ENCODE measurements at places on chromosomes 12 and 14.

DNA sequence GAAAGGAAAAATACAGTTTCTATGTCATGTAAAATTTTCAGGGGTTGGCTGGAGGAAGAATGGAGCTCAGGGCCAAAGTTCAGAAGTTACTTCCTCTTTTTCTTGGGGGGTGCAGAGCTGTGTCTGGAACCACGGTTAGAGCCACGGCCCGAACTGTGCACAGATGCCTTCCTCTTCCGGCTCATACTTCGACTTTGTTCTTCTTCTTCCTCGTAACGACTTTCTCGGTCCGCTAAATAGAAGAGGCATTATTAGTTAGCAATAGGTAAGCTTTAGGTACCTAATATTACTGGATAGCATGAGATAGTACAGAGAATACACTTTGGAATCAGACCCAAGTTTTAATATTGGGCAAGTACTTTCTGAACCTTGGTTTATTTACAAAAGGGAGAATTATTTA, 31.2 kb downstream of the SUPT16H start:
- no peak for DNase-seq

GRCh38 chr12:90854136-90854689, 100.8 kb downstream of the CCER1 start:
- peak; percentile 4 for DNase-seq

- DNase-seq = no peak
Observed at GRCh38 chr12:49616533-49617219, 6.7 kb upstream of the PRPF40B start.

- peak; percentile 46 for DNase-seq
Observed at GRCh38 chr14:101823511-101824120, 62.1 kb downstream of the PPP2R5C start.

DNA sequence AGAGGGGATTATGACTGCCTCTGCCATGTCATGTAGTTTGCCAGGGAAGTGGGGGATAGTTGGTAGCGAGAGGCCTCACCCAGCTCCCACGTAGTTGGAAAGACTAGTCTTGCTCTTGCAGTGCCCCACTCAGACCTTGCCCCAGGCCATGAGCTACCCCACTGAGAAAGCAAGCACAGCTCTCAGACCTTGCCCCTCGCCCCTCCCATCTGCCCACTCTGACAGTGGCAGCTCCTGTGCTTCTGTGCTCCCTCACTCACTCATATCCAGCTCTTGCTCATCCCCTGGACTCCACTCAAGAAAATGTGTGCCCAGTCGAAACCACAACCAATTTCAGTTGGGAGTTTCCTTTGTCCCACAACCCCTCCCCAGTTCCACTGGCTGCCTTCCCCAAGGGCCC, 55.5 kb upstream of the BDKRB2 start:
- DNase-seq = no peak

GRCh38 chr12:105355752-105356151, 25.3 kb downstream of the C12orf75 start:
- DNase-seq = no peak

DNA sequence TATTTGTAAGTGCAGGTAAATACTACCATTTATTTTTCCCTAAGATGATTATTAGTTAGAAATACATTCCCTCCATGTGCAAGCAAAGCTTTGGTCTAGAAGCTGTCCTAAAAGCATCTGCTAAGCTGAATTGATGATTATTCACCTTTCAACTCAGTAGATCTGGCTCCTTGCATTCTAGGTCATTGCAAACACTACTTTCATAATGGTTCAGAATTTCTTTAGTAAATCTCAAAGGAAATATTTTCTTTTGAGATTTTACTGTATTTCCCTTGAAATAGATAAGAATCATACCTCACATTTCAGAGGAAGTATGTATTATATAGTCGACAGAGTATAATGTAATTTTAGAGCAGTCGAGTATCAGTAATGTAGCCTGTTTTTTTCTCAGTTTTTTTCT, 2.4 kb downstream of the ETNK1 start:
- peak; percentile 5 for DNase-seq

- no peak for DNase-seq
Observed at GRCh38 chr12:1842905-1843640, 22.7 kb downstream of the LRTM2 start.

DNA sequence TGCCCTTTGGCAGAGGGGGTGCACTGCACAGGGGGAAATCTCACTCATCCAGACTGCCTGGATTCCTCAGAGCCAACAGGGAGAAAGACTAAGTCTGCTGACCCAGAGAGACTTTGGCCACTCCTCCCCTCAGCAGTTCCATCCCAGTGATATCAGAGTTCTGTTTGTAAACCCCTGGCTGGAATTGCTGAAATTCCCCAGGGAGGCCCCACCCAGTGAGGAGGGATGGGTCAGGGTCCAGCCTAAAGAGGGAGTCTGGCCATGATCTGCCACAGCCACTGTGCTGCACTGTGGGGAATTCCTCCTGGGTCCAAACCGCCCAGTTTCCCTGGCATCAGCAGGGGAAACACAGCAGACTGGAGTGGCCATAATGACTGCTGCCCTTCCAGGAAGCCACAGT, 54.9 kb upstream of the USP15 start:
- DNase-seq = no peak

- no peak for DNase-seq
Observed at GRCh38 chr12:132784580-132784979, 22.9 kb upstream of the ANKLE2 start.

- no peak for DNase-seq
Observed at GRCh38 chr12:73161970-73162369, 889.8 kb downstream of the TRHDE start.

- no peak for DNase-seq
Observed at GRCh38 chr14:57657487-57657886, 163.8 kb upstream of the CCDC198 start.

DNA sequence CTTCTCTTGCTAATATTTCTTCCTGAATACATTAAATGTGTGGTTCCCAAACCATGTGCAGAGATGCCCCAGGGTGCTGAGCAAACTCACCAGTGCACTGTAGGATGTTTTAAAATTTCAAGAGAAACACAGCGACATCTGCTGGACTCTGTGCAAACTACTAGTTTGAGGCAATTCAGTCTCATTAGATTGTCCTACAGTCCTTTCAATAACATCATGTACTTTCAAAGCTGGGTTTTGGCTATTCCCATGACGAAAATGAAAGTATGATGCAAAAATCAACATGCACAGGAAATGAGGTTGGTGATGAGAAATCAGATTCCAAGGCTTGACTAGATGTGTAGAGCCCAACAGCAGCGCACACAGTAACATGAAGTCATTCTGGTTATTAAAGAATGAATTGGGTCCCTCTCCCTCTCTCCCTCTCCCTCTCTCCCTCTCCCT, 66.3 kb downstream of the CLIP1 start:
- peak; percentile 62 for DNase-seq

DNA sequence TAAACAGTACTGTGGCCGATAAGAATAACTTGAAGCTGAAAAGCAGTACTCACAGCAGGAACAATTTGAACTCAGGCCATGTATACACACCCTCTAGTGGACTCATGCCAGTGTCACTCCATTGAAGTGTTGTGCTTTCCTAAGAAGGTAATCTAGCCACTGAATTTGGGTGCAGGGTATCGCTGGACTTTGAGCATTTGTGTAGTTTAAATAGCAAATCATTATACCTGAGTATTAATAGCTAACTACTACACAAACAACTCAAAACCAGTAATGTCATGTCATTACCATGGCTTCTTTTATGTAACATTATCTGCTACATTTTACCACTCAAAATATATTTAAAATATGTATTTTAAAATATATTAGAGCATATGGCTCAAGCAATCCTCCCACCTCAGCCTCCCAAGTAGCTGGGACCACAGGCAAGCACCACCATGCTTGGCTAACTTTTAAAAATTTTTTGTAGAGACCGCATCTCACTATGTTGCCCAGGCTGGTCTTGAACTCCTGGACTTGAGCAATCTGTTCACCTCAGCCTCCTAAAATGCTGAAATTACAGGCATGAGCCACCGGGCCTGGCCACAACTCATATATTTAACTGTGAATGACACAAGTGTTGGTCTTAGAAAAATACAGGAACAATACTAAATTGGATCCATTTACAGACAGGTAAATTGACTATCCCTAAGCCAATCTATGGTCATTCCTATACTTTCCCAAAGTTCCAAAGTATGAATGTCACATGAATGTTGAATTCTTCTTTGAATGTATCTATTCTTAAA, 25.6 kb upstream of the ARID4A start:
- peak; percentile 47 for DNase-seq

- DNase-seq = peak; percentile 92
Observed at GRCh38 chr14:103520657-103521437, 1.8 kb downstream of the CKB start.

DNA sequence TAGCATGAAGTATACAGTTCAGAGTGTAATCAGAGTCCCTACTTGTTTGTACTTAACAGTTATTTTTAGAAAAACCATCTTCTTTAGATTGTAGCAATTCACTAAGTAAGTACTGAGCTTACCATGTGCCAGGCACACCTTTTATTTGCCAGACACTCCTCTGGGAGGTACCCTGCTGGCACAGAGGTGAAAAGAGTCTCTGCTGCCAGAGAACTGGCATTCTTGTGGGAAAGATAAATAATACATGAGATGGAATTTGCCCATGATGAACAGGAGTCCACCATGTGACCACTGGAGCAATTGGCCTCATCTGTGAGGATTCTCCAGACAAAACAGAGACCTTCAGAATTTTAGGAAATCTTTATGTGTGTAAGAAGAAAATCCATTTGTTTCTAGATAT, 199.3 kb upstream of the SLC16A7 start:
- DNase-seq = no peak

- no peak for DNase-seq
Observed at GRCh38 chr12:66638666-66639065, 40.2 kb downstream of the GRIP1 start.

DNA sequence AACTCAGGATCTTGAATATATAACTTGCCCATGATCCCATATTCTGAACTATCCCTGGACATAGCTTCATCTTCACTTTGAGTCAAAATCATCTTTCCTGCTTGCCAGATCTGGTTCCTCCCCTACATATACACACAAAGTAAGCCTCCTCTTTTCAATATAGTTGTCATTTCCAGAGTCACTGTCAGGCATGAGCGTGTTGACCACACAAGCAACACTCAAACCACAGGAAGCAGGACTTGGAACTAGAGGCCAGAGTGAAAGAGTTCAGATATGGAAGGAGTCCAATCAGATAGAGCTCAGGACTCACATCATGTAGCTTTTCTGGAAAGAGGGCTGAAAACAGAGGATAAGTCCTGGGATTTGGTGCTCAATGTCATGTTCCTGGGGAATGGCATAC, 1140.6 kb downstream of the BCL11B start:
- no peak for DNase-seq

DNA sequence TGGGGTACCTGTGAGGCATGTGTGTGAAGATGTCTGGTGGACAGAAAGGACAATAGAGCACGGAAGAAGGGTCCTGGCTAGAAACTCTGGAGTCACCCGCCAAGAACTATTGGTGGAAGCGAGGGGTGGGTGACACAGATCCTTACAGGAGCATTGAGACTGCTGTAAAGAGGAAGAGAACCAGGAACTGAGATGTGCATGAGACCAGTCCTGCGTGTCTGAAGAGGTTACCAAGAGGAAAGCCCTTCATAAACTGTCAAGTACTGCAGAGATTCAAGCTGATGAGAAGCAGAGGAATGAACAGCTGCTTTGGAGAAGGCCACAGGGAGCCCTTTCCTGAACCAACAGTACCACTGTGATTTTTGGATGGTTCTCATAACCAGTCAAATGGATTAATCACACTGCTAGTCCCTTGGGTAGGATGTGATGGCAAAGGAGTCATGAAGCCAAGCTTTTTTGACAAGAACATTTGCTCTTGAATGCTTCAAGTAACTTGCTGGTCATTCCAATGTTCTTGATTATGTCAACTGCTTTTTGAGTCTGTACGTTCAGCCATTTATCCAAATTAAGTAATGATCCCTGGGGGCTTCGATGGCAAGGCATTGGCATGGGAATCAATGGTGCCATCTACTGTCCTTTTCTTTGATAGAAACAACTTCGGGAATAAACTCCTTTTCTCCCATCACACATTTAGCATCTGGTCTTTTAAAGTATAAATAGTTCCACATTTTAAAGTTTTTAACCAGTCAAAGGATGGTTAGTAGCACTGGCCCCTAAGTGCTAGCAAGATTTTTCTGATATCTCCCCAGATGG, 42.9 kb downstream of the GPR135 start:
- no peak for DNase-seq

DNA sequence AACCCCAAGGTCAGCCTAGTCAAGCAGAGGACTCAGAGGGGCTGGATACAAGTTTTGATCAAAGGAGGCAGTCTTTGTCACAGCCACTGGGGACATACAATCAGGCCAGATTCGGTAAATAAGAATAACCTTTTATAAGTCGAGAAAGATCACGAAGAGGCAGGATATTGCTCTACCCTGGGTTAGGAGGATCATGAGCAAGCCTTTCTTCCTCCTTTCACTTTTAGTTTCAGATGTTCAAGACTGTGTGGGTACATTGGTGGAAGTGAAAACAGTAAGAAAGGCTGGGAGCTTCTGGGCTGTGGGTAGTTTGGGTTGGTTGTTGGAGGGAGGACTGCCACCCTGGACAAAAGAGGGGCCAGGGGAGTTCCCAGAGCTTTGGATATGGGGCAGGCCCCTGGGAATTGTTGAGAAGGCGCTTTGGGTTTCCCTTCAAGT, 127.7 kb downstream of the SNAPC1 start:
- DNase-seq = no peak

Data from erythroblast (primary cell).